DND-41 (cell line): ENCODE measurements at places on chromosomes 13 and 19.

GRCh38 chr19:54707962-54708361 is 16.3 kb upstream of the KIR3DL3 start:
- peak; percentile 70 for DNase-seq

GRCh38 chr13:34749046-34749445 is 193.0 kb upstream of the NBEA start:
- DNase-seq, result no peak

GRCh38 chr19:41535029-41535622 is 40.8 kb upstream of the CEACAM21 start:
- DNase-seq, result no peak

DNA sequence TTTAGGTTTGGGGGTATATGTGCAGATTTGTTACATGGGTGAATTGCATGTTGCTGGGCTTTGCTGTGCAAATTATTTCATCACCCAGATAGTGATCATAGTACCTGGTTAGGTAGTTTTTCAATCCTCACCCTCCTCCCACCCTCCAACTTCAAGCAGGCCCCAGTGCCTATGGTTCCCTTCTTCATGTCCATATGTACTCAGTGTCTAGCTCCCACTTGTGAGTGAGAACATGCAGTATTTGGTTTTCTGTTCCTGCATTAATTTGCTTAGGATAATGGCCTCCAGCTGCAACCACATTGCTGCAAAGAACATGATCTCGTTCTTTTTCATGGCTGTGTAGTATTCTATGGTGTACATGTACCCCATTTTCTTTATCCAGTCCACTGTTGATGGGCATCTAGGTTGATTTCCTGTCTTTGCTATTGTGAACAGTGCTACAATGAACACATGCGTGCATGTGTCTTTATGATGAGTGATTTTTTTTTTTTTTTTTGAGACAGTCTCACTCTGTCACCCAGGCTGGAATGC is 42.9 kb upstream of the POMP start:
- DNase-seq, result no peak

DNA sequence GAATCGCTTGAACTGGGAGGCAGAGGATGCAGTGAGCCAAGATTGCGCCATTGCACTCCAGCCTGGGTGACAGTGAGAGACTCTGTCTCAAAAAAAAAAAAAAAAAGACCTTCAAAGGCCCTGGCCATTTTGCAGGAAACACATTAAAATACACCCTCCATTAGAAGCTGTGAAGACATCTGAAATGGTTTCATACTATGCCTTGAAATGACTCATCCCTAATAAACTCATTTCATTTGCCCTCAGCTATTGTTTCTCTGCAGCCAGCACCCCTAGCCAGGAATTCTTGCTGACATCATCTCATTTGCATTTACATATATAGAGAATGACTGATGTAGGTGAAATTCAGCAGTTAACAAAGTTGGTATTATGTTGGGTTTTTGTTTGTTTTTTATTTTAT is 8.7 kb downstream of the EML2 start:
- DNase-seq, result no peak

- DNase-seq, result no peak
Observed at GRCh38 chr19:4705413-4706131, 18.1 kb downstream of the DPP9 start.

GRCh38 chr13:107846642-107847041 is 368.7 kb downstream of the LIG4 start:
- no peak for DNase-seq

DNA sequence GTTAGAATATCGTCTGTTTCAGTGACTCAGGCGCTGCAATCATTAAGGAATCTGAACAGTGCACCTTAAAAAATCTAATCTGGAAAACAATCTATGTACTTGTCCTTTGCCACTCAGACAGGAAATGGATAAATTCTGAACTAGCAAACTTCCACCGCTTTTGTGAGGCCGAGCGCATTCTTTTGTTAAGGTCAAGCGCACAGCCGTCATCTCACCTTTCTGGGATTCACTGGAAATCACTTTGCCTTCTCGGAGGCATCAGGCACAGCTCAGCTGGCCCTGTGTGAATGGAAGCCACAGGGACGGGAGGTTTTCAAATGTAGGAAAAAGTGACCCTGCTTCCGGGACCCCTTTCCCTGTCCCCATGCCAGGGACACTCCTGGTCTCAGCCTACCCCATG is 28.2 kb upstream of the SPACA7 start:
- no peak for DNase-seq

- no peak for DNase-seq
Observed at GRCh38 chr13:111153977-111154332, 38.8 kb downstream of the ARHGEF7 start.

- DNase-seq, result no peak
Observed at GRCh38 chr19:2804156-2805004, 15.3 kb upstream of the ZNF554 start.

- no peak for DNase-seq
Observed at GRCh38 chr13:86933676-86934075, 737.5 kb upstream of the SLITRK5 start.

DNA sequence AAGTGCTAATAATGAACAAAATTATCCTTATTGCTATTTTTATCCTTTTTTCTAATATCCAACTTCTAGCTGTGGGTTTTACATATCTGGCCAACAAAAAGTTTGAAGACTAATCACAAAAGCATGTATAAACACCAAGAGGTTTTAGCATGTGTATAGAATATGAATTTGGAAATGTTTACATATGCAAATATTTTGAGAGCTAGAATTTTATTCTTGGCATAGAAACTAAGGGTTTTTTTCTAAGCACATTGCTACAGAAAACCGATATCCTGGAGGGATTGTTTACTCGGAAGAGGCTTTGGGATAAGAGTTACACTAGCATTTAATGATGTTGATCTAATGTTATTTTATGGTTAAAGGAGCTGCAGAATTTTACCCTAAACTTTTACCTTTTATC is 392.1 kb downstream of the EFNB2 start:
- DNase-seq, result no peak

DNA sequence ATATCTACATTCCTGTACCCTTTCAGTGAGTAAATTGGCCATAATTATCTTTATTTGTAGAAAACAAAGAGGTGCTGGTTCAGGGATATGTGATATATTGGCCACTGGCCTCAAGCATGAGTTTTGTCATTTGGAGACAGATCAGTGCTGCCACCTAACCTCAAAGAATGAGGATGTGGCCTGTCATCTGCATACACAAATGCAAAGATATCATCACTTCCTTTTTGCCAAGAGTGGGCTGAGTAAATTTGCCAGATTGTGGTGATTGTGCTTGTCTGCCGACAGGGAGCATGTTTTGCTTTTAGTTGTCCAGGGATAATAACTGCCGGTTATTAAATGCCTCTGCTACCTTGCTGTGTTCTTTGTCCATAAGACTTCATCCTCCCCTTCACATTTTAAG is 44.2 kb downstream of the WASF3 start:
- peak; percentile 18 for DNase-seq

DNA sequence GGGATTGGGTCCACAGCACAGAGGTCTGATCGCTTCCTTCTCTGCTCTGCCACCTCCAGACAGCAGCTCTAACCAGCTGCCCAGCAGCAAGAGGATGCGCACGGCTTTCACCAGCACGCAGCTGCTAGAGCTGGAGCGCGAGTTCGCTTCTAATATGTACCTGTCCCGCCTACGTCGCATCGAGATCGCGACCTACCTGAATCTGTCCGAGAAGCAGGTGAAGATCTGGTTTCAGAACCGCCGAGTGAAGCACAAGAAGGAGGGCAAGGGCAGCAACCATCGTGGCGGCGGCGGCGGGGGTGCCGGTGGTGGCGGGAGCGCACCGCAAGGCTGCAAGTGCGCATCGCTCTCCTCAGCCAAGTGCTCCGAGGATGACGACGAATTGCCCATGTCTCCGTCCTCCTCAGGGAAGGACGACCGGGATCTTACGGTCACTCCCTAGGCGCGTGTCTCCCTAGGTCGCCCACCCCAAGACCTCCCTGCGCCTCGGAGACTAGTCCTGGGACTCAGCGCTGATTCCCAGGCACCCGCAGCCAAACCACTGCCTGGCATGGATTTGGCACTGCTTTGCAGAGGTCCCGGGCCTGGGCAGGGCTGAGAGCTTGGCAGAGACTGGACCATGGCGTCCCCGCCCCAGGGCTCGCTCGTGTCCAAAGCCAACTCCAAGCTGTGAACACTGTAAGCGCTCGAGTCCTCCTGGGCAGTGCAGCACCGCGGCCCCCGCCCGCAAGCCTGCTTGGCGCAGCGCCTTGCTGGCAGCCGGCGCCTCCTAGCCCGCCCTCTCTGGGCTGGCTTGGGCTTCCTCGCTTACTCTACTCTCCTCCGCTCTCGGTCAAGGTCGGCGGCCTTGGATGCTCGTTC is 1.5 kb downstream of the GSX1 start:
- no peak for DNase-seq

DNA sequence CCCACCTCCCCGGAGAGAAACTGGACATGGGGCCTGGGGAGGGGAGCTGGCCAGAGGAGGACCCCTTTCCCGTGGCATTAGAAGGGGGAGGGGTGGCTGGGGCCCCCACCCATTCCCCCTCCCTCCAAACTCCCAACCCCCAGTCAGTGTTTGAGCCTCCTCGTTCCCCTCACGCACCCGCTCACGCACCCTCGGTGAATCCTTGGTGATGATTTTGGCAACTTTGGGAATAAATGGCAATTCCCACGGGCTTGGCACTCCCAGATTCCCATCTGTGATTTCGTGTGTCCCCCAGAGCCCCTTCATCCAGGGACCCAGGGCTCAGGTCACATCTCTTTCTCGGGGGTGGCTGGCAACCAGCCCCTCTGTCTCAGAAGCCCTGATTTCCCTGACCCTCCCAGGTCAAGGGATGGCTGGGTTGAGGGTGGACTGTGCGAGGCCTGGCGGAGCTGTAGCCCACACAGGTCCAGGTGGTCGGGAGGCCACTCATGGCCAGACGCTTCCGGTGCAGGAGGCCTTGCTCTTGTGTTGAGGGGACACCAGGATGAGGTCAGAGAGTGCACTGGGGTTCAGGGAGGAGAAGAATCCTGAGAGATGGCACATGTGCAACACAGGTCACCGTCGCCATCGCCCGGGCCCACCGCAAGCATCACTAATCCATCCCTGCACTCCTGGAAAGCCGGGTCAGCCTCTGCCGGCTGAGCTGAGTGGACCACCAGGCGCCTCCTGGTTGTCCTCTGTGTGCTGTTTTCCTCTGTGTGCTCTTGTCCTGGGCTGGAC is 20.7 kb downstream of the EPN1 start:
- no peak for DNase-seq

DNA sequence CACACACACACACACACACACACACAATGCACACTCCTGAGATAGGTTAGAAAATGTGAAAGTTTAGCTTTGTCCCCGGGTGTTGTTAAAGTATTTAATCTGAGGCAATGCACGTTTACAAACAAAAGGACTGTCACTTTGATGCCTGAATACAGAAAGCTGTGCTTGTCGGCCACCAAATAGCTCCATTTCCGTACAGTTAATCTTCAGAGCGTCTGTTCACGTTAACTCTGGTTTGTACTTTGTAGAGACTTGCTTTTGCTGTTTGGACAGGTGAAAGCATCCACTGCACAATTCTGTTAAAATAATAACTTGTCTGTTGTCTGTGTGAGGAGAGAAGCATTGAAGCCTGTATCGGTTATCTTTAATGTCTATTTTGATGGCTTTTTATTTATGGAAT is 267.8 kb downstream of the FGF9 start:
- no peak for DNase-seq

- DNase-seq, result no peak
Observed at GRCh38 chr13:74324338-74324737, 190.1 kb upstream of the KLF12 start.
